ENCODE measurements at places on chromosomes 6 and 20.

DNA sequence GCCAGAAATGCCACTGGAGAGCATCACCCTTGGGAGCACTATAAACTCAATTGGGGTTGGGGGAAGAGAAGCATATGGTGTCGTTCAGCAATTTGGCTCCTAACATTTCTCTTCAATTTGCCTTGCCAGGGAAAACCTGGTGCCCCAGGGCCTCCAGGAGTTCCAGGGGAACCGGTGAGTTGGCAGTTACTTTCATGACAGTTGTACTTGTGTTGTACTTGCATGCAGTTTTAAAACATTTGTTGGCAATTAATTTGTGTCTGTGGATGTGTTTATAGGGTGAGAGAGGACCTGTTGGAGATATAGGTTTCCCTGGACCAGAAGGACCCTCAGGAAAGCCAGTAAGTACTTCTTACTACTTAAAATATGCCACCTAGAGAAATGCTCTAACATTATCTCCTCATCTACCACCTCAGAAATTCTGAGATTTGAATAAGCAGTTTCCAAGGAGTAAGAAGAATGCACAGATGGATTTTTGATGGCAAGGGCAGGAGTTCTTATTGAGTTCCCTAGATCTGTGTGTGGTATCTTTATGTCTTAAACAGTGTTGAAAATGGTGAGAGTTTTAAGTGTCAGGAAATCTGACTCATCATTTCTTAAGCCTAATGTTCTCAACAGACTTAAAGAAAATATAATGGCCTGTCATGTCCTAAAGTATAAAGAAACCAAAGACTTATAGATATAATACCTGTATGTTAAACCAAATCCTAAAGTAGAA is 122.5 kb downstream of the COL9A1 start:
- no peak for DNase-seq

DNA sequence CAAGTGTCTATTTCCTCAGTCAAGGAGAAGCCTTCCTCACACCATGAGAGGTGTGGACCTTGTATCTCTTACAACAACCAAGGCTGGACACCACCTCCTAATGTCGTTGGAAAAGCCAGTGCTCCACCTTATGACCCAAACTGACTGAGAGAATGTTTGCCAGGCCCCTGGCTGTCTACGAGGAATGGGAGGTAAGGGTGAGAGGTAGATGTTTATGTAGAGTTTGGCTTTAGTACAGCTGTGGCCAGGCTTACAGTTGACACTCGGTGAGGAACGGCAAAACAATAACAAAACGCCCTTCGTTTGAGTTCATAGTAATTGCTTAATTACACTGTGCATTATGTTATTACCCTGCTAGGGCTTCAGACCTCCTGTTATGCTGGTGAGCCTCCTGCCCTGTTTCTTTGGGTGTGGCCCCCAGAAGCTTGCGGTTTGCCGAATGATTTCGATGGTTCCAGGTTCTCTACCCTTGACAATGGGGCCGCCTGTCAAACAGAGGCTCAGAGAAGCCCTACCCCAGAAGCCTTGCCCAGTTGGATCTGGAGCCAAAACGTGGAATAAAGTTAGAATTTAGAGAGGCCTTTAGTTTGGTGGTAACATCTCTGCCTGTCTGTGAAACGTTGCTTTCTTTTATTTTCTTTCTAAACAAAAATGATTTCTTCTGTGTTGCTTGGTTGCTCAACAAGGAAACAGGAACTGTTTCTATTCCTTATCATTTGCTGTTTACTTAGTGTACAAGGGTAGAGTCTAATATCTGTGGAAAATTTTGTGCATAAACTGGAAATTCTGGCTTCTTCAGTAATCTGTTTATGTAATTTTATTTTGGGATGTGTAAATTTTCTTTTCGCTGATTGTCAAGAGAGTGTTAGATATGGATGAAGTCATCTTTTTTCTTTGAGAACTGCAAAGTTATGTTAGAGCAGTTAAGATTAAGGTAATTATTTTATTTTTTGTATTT is 60.4 kb upstream of the FOXQ1 start:
- no peak for DNase-seq

DNA sequence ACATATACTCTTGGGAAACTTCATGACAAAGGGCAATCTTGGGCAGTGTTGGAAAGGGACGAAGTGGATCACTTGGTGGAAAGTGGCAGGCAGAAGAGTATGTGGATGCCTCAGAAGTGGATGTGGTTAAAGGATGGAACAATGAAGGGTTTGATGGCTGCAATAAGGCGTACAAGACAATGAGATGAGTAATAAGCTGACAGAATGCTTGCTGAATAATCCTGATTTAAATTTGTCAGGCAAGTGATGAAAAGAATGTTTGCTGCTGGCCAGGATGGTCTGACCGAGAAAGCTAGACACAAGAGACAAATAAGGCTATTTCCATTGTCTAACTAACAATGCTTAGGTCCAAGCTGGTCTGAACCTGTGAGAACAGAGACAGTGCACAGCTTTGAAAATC is 61.6 kb upstream of the CEP85L start:
- no peak for DNase-seq

- DNase-seq: no peak
These were observed 161.3 kb upstream of the GGTLC1 start for GRCh38 chr20:24149881-24150307.

- DNase-seq: no peak
These were observed 126.7 kb downstream of the BCAS1 start for GRCh38 chr20:53943522-53944291.

DNA sequence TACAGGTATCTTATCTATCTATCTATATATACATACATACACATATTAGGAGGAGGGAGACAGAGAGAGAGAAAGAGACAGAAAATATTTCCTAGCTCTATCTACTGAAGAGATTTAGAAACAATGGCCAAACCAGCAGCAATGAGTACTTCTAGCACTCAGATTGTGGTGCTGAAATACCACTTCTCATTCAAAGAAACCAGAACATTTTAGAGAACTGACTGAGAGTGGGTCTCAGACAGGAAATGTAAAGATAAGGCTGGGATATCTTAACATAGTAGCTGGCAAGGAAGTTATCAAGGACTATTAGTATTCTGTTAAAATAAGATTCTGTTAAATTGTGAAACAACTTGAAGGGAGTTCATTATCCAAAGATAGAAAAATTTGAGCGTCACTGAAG is 57.0 kb downstream of the DNAAF9 start:
- no peak for DNase-seq

DNA sequence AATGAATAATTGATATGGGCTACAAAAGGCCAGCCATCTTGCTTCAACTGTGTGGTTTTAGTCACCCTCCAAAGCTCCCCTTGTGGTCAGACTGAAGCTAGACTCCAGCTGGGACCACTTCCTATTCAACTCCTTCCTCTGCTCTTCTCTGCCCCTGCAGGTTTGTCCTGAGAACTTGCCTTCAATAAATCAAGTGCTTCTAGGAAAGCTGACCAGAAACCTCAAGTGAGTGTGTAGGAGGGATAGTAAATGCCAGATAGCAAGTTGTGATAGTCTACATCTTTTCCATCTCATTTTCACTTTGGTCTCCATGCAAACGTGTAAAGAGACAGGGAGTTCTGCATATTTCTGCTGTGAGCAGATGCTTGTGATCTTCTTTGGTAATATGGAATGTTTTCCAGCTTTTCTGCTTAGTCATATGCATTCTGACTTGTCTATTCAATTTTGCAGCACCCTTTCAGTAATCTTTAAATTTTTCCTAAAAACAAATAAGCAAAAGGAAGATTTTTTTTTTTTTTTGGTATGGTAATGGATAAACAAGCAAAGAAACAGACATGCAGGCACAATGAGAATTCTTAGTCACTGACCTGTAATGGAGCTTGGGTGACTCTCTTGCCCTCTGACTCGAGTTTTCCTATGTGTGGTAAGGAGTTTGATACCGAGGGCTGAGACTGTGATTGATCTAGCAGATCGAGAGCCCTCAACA is 201.3 kb upstream of the BTBD3 start:
- no peak for DNase-seq

DNA sequence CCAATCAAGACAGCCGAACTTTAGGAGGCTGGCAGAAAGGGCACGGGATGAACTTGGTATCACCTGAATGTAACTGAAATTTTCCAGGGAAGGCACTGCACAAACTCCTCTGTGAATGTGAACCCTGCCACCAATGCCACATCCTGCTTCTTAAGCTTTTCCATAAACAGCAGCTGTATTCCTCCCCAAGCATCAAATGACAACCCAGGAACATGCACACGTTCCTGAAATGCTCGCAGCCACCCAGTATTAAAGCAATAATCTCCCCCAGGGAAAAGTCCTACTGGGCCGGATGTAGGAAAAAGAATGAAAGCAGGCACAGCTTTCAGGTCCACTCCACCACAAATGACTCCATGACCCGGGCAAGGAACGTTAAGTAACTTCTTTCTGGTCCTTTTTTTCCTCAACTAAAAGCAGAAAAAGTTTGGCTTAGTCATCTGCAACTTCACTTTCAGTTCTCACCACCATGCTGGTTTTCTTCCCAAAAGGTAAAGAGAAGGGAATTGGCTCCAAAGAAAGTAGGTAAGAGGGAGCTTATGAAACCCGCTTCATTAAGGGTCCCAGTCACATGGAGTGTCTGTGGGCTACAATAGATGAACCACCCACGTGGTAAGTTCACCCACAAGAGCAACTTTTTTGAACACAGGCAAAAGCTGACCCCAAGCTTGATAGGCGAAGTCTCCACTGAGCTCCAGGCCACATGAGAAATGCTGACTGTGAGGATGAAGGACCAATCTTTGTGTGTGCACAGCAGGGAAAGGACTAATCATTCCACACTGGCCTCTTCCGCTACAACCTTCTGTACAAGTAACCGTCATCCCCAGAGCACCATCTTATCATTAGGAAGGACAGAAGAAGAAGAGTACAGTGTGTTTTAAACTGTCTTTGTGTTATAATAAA is 90.1 kb downstream of the HIVEP2 start:
- DNase-seq: no peak

Data from CD4-positive, alpha-beta T cell treated with Interferon gamma for 1 hour (primary cell).